Head of caudate nucleus (tissue), 42 donors: ENCODE measurements at places on chromosomes 2 and 18.

DNA sequence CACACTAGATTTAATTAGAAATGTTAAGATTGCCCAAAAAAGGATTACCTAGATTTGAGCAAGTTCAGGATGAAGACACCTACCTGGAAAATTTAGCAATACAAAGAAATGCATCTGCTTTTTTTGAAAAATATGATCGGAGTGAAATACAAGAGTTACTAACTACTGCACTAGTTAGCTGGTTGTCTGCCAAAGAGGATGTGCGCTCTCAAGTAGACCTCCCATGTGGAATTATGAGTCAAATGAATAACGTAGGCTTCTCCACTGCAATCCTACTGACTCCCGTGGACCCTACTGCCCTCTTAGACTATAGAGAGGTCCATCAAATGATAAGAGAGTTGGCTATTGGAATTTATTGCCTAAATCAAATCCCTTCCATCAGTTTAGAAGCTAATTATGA is 2.0 kb downstream of the ANKAR start:
- no peak for DNase-seq

DNA sequence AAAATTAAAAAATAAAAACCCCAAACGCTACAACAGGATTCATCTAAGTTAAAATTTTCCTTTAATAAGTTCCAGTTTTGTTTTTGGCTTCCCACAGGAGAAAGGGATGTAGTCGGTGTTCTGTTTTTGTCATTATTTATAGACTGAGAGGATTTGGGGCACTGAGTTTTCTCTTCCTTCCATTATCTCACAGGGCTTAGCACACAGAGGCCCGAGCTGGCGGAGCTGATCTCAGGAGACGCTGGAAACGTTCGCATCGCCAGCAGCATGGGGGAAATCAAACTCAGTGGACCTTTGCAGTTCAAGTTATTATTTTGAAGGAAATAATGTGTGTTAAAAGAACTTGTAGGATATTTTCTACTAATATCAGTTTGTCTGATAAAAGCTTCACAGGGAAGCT is 669.7 kb upstream of the SALL3 start:
- no peak for DNase-seq

DNA sequence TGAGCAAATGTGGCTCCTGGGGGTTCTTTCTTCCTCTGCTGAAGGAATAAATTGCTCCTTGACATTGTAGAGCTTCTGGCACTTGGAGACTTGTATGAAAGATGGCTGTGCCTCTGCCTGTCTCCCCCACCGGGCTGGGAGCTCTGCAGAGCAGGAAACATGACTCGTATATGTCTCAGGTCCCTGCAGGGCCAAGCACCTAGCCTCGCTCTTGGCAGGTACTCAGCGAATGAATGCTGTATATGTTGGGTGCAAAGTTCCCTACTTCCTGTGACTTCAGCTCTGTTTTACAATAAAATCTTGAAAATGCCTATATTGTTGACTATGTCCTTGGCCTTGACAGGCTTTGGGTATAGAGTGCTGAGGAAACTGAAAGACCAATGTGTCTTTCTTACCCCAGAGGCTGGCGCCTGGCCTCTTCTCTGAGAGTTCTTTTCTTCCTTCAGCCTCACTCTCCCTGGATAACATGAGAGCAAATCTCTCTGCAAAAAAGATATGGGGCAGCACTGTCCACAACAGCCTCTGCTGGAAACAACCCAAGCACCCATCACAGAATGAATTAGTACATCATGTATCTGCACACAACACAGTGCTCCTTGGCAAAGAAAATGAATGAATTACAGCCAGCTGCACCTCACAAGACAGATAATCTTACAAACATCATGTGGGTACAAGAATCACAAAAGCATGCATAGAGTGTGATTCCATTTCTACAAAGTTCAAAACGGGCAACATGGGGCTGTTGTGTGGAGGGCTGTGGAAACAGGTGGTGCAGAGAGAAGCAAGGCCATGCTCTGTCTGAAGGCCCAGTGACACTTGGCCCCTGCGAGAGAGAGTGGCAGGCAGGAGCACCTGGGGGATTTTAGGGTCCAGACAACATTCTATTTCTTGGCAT is 6.6 kb downstream of the IL1RN start:
- no peak for DNase-seq

GRCh38 chr18:76553715-76554546 is 58.9 kb upstream of the ZNF516 start:
- no peak for DNase-seq

- DNase-seq: no peak
Observed at GRCh38 chr2:26636935-26637334, 4.2 kb downstream of the CIB4 start.

DNA sequence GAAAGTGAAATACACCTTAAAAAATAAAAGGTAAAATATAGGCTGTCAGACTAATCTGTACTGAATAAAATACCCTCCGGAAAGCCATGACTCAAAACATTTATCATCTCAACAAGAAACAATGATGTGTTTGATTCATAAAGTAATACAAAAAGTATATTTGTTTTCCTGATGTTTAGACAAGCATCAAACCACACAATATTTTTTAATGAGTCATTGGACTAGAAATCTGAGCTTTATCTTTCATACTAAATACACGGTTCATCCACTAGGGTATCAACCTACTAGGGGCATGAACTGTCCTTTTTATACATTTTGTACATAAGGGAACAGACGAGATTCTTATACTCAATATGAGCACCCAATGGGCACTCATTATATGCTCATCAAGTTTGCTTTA is 31.3 kb downstream of the CD226 start:
- no peak for DNase-seq

- no peak for DNase-seq
Observed at GRCh38 chr2:237361194-237362004, 52.6 kb downstream of the COL6A3 start.

DNA sequence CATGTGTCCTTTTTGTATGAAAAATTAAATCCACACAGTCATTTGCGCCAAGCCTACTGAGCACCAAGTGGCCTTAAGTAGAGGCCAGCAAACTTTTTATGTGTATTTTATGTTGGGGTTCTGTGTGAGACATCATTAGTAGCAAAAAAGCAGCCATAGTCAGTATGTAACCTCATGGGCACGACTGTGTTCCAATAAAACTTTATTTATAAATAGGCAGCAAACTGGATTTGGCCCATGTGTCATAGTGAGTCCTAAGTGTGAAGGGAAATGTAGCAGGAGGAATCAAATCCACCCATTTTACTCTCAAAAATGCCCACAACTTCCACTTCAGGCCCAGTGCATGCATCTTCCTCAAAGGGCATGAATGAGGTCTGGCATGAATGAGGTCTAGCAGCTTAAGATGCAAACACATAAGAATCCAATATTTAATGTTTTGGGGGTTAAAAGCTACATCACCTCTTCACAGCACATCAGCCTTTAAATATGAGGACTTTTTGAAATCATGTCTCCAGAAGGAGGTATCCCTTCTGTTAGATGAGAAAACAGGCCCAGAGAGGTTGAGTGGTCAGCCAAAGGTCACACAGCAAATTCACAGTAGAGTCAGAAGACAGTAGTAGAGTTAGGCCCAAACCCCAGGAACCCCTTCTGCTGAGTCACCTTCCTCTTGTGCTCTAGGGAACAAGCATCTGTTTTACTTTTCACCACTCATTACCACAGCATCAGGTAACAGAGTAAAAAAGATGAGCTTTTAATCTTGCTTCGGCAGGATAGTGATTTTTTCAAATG is 45.6 kb downstream of the MREG start:
- DNase-seq: no peak

DNA sequence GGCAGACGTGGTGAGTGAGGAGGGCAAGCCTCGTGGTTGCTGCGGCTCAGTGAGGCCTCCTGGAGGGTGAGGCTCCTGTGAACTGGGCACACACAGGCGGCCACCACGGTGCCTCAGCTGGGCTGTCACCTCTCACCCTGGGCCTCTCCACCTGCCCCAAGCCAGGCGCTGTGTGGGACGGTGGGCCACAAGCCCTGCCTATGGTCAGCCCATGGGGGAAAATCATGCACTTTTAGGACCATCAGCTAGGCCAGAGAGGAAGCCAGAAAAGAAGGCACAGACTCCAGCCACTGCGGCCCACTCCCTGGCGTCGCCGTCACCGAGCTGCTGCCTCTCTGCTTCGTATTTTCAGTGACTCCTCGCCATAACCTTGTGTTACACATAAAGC is 28.5 kb upstream of the HS6ST1 start:
- DNase-seq: no peak

DNA sequence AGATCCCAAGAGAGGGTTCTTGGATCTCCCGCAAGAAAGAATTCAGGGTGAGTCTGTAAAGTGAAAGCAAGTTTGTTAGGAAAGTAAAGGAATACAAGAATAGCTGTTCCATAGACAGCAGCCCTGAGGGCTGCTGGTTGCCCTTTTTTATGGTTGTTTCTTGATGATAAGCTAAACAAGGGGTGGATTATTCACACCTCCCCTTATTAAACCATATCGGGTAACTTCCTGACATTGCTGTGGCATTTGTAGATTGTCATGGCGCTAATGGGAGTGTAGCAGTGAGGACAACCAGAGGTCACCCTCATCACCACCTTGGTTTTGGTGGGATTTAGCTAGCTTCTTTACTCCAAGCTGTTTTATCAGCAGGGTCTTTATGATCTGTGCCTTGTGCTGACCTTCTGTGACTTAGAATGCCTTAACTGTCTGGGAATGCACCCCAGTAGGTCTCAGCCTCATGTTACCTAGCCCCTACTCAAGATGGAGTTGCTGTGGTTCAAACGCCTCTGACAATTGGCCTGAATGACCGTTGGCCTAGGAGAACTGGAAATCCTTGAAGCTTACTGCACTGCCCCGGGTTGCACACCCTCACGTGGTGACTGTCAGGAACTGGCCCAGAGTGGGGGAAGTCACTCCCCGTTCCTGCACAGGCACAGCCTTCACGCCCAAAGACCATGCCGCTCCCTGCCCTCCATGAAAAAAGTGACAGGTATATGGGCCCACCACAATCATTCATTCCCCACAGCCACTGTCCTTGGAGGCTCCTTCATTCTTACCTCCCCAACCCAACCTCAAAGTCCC is 136.9 kb downstream of the SEPTIN10 start:
- DNase-seq: no peak

GRCh38 chr2:18940184-18940583 is 350.8 kb upstream of the NT5C1B start:
- DNase-seq: no peak

DNA sequence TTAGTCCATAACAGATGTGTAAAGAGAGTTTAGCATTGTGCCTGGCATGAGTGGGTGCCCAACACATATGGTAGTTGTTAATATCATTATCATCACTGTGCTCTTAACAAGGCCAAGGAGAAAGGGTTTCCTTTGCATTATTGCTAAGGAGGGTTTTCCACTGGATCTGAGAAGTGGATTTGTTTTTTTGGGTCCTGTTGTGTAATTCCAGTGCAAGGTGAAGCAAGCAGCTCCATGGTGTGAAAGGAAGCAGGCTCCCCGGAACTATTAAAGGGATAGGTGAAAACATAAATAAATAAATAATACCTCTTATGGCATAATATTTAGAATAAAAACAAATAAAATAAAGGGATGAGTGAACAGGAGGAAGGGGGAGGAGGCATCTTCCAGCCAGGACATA is 65.3 kb downstream of the MTCL1 start:
- no peak for DNase-seq

DNA sequence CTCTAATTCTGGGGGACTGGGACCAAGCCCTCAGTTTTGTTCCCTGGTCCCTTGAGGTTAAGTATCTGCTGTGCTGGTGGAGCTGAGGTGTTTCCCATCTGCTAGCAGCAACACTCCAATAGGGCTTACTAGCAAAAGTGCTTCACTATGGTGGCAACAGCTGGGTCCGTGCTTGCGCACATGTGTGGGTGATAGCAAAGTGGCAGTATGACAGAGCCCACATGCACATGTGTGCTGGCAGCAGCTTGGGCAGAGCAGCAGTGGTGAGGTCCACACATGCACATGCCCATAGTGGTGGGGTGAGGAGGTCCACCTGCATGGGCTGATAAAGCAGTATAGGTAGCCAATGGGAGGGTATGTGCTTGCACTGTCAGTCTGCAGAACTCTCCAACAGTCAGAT is 1723.7 kb downstream of the SUCLG1 start:
- no peak for DNase-seq
